ENCODE measurements at places on chromosomes 3 and 15.

DNA sequence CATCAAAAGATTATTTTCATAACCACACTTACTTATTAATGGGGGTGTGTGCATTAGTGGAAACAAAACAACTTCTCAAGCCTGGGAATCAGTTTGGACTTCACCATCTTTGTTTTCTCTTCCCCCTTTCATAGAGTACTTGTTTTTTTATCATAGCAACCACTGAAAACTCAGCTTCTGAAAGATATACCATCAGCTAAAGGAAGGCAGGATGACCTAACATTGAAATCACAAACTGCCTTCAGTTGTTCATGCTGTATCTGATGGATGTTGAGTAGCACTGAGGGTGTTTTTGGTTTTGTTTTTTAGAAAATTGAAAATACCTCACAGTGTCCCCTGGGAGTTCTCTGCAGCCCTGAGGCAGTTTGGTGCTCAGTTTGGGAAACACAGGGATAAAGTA lies 46.5 kb downstream of the NEK10 start:
- no peak for DNase-seq

- DNase-seq = no peak
These were observed 230.4 kb downstream of the ZPLD1 start for GRCh38 chr3:102665183-102665582.

DNA sequence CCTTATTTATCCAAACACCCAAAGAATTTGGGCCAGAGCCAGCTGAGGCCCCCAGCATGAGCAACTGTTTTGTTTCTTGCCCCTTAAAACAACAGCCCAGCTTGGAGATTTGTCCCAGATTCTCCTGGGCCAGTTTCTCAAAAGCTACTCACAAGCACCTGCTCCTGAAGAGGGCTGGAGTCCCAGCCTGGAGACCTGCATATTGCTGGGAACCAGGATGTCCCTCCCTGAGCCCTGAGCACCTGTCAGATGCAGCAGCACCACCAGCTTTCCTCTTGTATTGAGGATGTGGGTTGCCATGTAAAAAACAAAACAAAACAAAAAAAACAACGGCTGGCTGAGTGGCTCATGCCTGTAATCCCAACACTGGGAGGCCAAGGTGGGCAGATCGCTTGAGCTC lies 7.0 kb upstream of the RFT1 start:
- DNase-seq = no peak

- DNase-seq = no peak
These were observed 107.0 kb downstream of the CNTN4 start for GRCh38 chr3:2205692-2206091.

- DNase-seq = peak; percentile 34
These were observed 267.5 kb upstream of the CHRM5 start for GRCh38 chr15:33700695-33701303.

- no peak for DNase-seq
These were observed 69.8 kb downstream of the SH3GL3 start for GRCh38 chr15:83516935-83517334.

DNA sequence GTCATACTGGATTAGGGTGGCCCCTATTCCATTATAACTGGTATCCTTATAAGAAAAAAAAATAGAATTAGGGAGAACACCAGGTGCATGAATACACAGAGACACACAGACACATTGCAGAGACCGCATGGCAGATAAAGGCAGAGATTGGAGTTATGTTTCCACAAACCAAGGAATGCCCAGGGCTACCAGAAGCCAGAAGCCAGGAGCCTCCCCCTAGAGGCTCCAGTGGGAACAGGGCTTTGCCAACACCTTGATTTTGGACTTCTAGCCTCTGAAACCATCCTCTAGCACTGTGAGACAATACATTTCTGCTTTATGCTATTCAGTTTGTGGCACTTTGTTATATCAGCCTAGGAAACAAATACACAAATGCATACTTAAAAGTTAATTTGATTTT lies 10.4 kb downstream of the GOLM2 start:
- no peak for DNase-seq

- DNase-seq = no peak
These were observed 1.5 kb downstream of the GRM2 start for GRCh38 chr3:51708216-51708845.

DNA sequence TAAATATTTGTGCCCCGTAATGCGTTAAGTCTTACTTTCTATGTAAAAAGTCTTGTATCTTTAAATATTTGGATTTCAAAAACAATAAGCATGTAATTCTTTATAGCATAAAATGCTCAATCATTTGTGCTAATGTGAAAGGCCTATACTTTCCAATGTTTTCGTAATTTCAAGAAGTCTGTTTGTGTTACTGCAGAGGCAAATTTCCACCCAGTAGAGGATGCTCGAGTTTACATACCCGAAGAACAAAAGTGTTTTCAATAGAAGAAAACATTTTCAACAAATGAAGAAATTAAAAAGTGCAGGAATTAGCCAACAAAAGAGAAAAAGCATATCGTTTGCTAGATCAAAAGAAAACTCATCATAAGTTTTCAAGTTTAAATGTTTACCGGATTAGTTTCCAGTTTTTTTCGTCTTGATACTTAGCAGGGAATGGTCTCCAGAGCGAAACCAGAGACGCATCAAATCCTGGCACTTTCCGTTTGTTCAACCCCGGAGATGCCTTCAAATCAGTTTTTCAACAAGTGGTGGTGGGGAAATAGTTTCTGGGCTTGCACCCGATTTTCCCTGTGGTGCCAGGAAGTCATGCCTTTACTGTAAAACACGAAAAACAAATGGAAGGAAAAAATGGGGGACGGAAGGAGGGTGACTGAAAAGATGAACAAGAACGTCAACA lies 1.0 kb downstream of the CGGBP1 start:
- no peak for DNase-seq

GRCh38 chr3:16665282-16665741 lies 60.1 kb upstream of the DAZL start:
- no peak for DNase-seq

GRCh38 chr3:161042023-161042501 lies 63.1 kb downstream of the B3GALNT1 start:
- DNase-seq = no peak

DNA sequence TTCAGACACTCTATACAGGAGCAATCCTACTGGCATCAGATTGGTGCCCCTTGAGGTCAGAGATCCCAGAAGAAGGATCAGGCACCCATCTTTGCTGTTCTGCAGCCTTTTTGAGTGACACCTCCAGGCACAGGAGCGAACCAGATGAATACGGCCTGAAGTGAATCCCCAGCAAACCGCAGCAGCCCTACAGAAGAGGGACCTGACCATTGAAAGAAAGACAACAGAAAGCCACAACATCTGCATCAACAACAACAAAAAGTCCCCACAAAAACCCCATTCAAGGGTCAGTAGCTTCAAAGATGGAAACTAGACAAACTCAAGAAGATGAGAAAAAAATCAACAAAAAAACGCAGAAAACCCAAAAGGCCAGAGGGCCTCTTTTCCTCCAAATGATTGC lies 130.4 kb downstream of the PPM1L start:
- DNase-seq = no peak

DNA sequence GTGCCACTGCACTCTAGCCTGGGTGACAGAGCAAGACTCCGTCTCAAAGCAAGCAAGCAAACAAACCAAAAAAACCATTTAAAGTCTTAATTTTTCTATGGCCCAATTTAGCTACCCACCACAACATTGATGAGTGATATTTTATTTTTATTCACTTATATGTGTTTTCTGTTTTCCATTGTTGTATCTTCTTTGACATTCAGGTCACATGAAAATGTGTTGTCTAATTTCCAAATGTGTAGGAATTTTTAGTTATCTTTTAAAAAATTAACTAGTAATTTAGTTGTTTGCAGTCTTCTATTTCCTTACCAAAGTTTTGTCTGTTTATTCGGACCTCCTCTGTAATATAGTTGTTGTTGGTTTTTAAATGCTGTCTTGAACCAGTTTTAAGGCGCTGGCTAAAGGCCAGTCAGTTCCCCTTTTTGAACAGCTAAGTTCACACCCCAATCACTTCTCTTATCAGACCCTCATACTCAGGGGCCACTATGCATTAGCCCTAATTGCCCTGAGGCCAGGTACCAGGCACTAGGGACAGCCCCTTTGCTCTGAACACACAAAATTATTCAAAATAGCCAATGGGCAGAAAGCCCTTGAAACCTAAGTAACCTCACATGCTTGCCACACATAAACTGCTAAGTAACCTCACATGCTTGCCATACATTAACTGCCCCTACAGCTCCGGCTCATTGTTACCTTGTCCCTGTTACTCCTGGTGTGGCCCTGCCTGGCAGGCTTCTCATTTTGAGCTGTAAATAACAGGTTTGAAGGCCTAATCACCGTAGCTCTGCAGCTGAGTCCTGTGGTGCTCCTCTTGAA lies 4.3 kb upstream of the CCR4 start:
- no peak for DNase-seq

DNA sequence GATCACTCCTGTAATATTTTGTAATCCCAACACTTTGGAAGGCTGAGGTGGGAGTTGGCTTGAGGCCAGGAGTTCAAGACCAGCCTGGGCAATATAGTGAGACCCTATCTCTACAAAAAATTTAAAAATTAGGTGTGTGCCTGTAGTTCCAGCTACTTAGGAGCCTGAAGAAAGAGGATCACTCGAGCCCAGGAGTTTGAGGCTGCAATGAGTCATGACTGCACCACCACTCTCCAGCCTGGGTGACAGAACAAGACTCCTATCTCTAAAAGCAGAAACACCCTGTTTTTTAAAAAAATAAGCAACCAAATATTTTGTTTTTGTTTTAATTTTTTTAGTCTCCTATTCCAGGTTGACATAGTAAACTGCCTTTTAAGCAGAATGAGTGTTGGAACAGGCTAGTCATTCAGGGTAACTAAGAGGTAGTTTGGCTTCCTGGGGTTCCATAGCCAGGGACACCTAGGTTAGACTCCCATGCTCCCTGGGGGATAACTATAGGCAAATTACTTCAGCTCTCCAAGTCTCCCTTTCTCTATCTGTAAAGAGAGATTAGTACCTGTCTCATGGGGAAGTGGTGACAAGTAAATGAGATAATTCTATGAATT lies 114.6 kb upstream of the C15orf61 start:
- no peak for DNase-seq

DNA sequence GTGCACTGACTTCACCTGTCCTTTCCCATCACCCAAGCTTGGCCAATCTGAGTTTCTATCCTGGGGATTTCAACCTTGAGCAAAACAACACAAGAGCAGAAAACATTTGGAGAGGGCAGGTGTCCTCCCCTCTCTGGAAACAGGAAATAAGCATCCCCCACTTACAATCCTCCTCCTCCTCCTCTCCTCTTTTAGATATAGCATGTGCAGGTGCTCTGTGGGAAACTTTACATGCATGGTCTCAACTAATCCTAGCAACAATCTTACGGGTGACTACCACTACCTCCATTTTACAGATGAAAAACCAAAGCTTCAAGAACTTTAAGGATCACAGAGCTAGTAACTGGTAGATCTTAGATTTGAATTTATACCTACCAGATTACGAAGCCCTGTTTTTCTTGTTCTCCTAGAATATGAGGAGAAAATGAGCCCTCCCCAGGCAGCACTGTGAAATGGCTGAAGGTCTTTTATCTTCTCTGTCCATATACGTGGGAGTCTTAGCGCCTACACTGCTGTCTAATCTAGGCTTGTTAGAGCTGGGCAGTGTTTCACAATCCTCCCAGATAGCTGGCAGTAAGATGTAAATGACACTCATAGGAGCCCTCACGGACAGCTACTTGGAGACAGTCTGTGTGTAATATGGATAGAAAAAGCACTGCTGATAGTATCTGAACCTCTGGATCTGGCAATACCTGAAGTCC lies 301.2 kb upstream of the PROK2 start:
- DNase-seq = no peak

DNA sequence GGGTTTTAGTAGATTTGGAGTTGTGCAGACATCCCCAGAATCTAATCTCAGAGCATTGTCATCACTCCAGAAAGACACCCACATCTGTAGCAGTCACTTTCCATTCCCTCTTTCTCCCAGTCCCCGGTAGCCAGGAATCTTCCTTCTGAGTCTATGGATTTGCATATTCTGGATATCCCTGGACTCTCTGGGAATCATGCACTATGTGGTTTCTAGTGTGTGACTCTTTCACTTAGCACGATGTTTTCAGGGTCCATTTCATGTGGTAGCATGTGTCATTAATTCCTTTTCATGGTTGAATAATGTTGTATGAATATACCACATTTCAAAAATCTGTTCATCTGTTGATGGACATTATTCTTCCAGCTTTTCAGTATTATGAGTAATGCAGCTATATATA lies 29.3 kb downstream of the FBLN2 start:
- no peak for DNase-seq

DNA sequence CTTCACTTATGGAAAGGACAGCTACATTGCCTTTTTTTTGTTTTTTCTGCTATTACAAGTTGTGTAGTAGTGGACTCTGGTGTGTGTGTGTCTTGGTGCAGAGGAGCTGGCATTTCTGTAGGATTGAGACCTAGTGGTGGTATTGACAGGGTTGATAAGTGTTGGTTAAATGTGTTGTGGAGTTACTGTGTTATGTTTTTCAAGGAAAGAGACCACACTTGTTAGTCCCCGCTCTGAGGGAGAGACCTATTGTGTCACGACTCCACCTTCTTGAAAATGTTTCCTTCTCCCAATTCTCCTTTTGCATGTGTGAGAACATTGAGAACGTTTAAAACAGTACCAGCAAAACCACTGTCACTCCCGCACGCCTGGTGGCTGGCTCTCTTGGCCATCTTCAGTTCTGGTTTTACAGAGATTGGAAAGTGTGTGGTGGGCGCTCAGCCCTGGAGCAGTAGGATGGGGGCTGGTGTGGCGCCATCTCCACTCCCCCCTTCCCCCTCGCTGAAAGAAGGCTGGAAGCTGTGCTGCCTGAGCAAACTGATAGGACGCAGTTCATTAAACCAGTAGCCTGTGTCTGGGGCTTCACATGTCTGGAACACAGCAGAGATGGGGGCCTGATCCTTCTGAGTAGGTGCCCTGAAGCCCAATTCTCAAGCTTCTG lies 5.5 kb downstream of the KLF13 start:
- DNase-seq = no peak

DNA sequence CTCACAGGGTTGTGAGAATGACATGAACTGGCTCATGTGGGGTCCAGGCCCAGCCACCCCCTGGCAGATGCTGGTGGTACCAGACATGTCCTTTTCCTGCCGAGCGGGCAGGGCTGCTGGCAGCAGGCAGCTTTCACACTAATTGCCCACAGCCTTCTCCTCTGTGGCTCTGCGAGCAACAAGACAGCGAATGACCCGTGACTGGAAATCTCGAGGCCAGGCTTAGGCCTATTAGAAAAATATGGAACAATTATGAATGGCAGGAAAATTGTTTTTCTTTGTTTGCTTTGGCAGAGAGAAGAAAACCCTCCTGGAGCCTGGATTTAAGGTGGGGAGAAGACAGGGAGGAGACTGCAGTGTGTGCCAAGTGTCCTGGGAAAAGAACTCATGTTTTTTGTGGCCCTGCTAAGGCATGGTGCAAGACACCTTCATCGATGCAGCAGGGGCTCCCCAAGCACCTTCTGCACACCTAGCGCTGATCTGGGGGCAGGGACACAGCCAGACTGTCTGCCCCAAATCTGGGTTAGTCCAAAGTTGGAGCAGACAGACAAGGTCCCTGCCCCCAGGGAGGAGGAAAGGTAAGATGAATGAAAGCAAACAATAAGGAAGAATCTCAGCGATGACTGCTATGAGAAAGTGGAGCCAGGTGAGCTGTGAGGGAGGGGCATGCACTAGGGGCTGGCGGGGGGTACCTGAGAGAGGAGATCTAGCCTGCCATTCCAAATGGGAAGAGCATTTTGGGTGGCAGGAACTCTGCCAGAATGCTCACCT lies 193.8 kb upstream of the TLE3 start:
- DNase-seq = no peak
